NCI-H1436 treated with DMSO at 0.1 percent for 48 hours (cell line): ENCODE measurements at places on chromosomes 11 and 22.

GRCh38 chr11:112770487-112770886, 190.7 kb upstream of the NCAM1 start:
- DNase-seq: no peak

DNA sequence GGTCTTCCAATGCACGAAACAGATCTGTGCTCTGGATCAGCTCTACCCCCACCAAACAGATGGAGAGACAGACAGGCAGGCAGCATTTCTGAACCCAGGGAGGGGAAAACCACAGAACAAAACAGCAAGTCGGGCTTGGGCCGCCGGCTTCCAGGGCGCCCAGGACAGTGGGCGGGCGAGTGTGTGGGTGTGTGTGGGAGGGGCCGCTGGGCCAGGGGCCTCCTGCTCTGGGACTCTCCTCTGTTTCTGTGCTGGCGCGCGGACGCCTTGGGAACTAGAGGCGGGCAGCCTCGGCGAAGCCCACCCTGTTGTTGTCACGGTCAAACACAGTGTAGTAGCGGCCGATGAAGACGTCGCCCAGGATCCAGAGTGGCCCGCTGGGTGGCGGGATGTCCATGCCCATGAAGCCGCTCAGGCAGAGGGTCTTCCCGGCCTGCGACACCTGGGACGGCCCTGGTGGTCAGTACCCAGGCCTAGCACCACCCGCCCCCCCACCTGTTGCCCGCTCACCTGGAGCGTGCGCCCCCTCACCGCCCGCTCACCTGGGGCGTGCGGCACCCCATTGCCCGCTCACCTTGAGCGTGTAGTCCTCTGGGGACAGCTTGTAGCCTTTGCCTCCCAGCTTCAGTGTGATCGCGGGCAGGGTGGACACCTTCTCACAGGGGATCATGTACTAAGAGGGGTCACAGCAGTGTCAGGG, 3.0 kb upstream of the IFITM10 start:
- no peak for DNase-seq

DNA sequence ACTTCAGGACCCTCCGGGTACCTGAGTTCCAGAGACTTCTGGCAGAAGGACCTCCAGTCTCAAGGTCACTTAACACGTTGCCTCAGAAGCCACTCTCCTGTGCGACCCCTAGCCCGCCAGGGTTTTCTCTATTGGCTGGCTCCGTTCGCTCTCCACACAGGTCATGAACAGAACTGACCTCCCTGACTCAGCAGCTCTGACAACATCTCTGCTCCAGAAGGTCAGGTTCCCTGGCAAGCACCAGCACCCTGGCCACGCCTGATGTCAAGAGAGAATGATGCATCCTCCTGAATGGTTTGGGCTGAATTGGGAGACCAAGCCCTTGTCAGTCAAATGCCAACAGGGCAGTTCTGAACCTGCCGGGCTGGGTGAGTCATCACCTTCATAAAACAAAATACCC, 84.3 kb upstream of the TMEM45B start:
- DNase-seq: no peak

DNA sequence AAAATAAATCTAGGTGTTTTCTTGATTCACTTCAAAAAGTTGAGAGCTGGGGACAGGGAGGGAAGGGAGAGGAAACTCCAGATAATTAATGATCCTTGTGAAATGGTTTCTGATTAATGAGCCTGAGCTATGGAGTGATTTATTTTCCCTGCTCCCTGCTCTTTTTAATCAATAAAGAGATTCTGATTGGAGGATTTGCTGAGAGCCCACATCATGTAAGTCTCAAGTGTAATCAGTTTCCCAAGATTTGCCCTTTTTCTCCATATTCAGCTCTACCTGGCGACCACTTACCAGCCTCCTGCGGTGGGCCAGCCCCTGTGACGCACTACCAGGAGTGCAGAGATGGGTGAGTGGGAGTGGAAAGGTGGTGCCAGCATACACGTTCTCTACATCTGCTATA, 114.0 kb downstream of the NAV2 start:
- no peak for DNase-seq

DNA sequence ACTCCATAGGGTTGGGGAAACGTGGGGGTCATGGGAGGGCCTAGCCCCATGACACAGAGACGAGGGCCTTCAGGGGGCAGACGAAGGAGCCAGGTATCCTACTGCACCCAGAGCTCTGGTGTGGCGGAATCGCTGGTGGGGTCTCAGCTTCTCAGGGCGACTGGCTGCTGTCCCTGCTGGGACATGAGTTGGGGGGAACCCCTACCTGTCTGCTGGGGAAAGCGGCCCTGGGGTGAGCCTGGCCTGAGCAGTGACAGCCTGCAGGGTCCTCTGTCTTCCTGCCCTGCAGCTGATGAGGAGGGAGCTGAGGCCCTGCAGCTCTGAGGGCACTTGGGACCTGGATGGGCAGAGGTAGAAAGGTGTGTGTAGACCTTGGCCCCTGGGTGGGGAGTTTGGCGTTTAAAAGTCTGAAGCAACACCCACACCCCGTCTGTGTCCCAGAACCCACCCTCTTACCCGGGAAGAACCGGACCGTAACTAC, 33.6 kb upstream of the GRAMD4 start:
- no peak for DNase-seq

DNA sequence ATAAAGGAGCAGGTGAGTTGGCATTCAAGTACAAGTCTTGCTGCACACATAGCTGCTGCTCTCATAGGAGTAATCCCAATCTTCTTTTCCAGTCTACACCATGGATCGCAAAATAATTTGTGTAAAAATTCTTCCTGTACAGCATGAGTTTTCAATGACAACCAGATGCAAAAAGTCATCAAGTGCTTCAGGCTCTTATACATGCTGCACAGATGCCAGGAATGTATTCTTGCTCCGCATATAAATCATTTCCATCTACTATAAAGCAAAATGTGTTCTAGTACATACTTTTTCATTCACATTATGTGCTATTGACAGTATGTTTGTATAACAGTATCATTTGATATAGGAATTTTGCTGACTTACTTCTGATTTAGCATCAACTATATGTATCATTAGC, 35.4 kb downstream of the NXPE2 start:
- no peak for DNase-seq

DNA sequence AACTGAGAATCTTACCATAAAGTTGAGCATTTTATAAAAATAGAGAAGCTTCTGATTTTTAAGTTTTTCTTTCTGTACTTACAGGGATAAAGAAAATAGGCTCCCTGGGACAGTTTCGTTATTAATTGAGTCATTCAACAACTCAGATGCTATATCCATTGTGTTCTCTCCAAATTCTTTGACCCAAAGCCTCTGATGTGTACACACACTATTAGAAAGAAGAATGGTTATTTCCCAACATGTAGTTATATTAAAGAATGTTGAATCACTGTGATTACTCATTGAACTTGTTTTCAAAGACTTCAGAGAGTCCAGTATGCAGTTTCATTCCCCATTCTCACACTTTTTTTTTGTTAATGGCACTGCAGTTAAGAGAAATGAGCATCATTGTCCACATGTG, 734.3 kb upstream of the ARHGAP42 start:
- no peak for DNase-seq

DNA sequence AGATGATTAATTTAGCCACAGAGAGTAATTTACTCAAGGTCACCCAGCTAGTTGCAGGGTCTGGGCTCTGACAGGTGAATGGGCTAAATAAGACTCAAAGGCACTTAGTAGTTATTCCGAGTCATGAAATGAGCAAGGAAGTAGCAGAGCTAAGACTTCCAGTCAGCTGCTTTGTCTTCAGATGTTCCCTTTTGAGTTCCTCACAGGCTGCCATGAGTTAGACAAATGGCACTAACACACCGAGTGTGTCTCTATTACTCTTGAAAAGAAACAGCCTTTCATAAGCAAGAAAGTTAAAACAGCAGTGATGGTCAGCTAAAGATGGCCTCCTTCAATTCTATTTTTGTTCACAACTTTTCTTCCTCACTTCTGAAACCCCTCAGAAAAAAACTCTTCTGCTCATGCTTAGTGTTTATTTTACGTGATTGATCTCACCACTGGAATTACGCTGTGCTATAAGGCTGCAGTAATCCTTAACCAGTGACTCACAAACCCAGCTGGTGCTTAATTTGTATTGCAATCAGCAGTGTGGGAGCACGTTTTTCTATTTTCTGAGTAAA, 389.1 kb downstream of the AASDHPPT start:
- DNase-seq: no peak

DNA sequence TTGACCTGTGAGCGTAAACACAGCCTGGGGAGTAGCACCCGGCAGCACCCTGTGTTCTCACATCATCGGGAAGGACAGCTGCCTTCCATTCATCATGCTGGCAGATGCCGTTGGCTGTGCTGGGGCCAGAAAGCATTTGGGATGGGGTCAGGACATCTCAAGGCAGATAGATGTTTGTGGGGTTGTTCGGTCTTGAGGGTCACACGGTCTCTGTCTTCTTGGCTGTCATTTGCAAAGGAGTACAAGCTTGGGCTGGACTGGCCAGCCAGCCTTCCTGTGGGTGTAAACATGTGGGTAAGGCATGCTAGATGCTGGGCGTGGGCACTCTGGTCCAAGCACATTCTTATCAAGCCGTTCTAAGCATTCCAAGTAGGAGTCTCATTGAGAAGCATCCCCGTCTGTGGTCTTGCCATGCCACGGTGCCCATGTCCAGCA, 81.4 kb downstream of the TBC1D22A start:
- DNase-seq: no peak

DNA sequence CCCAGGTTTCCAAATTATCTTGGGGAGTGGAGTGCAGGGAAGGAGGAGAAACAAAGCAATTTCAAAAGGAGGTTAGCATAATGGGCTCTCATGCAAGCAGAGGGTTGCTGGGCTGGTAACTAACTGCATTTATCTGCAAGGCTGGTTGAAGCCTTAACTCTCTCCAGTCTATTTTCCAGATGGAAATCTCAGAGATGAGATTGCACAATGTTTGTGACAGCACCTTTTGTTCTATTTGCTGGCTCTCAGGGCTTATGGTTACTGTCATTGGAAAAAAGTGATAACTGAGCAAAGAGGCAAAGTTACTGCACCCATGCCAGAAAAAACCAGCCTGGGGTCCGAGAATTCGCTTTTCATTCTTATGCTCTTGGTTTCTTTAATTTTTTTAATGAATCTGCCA, 33.2 kb downstream of the ABCC8 start:
- no peak for DNase-seq

DNA sequence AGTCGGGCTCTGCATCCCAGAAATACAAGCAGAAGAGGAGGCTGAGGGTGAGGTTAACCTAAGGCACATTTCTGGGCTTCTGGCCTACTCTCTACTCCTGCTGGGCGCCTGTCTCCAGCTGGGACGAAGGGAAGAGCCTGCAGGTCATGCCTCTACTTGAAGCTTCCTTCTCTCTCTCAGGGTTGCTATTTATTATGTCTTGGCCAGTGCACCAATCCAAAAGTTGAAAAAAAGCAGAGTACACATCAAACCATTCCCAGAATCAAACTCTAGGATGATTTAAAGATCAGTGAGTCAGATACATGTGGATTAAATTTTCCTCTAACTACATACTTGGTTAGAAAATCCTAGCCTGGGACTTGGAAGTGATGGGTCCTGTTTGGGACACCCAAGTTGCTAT, 60.2 kb upstream of the CDON start:
- DNase-seq: no peak

DNA sequence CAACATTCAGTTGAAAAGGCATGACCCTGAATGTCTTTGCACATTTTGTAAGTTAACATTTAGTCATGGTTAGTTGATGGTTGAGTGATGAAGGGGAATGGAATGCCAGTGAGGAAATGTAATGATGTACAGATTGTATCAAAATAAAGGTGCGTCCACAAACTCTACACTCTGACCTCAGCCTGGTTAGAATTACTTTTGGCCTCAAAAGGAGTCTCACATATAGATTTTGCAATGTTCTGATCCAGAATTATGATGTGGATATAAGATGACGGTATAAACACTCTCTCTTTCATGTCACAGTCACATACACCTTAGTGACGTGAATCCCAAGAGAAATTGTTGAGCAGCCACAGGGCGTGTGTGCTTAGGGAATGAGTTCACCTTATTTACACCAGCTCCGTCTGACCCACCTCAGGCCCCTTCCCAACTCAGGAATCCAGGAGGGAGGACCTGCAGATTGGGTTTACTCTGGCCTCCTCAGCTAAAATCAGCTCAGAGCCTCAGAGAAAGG, 100.1 kb downstream of the RDX start:
- no peak for DNase-seq

- no peak for DNase-seq
Observed at GRCh38 chr11:44832452-44832851, 105.7 kb downstream of the TSPAN18 start.

DNA sequence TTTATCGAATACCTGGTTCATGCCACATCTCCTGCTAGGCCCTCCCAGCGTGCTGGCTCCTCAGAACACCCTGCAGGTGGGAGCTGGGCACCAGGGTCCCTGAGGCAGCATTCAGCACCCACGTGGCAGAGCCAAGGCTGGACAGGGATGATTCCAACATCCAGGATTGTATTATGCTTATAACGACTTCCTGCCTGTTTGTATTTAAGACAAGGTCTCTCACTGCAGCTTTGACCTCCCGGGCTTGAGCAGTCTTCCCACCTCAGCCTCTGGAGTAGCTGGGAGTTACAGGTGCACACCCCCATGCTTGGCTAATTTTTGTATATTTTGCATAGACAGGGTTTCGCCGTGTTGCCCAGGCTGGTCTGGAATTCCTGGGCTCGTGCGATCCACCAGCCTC, 64.7 kb upstream of the WNT7B start:
- no peak for DNase-seq

- no peak for DNase-seq
Observed at GRCh38 chr22:44025171-44026065, 1.3 kb downstream of the PARVB start.

GRCh38 chr22:42324566-42324965, 54.1 kb upstream of the TCF20 start:
- DNase-seq: no peak

- DNase-seq: no peak
Observed at GRCh38 chr11:127075758-127076157, 75.2 kb upstream of the KIRREL3 start.

DNA sequence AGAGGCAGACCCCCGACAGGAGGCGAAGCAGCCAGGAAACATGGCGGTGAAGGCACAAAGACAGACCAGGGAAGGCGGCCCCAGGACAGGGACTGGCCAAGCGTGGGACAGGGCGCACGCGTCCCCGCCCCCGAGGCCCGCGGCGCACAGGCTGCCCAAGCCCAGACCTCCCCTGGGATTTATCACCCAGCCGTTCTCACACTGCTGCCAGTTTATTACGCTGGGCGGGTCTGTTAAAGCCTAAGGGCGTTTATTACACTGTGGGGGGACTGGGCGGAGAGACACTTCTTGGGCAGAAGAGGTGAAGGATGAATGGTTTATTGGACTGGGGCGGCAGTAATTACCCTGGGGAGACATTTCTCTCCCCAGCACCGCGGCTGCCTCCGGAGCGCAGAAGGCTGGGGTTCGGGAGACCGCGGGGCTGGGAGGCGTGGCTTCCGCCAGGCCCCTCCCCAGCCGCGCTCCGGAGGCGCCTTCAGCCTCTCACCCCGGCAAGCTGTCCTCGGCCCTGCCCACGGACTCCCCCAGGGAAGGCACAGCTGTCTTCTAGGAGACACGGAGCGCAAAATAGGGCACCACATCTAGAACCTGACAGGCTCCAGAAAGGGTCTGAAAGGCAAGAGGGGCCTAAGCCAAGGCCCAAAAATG, 47.1 kb downstream of the SLC22A12 start:
- DNase-seq: no peak

GRCh38 chr11:71447791-71448256, 369 bp downstream of the DHCR7 start:
- DNase-seq: no peak
